ENCODE measurements at places on chromosomes 1 and 21.

DNA sequence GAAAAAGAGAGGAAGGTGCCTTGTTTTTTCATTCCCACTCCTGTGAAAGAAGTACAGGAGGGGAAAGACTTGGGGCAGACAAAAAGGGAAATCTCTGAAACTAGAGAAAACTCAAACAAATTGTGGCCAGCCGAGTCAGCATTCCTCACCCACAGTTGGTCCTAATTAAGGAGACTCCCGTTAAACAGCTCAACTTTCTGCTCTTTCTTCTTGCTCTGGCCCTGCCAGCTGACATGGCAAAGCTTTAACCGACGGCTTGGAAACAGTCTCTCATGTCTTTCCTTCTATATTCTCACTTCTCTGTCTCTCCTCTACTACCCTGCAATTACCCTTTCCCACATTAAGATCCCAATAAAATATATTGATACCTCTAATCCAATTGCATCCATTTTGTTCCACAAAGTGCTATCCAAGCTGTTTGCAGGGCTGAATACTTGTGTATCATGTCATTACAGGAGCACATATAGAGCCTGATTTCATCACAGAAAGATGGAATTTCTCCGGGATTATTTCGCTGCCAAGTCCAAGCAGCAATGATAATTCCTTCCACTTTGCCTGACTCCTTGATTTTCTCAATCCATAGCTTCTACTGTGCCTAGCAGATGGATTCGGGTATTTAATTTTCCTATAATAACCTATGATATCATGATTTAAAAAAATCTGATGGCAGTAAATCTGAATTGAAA is 65.4 kb upstream of the IPO9 start:
- no peak for DNase-seq

- no peak for DNase-seq
Measured at GRCh38 chr1:99551812-99552614, 93.9 kb upstream of the PALMD start.

GRCh38 chr1:101713760-101714159 is 283.0 kb downstream of the OLFM3 start:
- no peak for DNase-seq

GRCh38 chr1:183598386-183598785 is 8.1 kb upstream of the NCF2 start:
- DNase-seq: no peak

DNA sequence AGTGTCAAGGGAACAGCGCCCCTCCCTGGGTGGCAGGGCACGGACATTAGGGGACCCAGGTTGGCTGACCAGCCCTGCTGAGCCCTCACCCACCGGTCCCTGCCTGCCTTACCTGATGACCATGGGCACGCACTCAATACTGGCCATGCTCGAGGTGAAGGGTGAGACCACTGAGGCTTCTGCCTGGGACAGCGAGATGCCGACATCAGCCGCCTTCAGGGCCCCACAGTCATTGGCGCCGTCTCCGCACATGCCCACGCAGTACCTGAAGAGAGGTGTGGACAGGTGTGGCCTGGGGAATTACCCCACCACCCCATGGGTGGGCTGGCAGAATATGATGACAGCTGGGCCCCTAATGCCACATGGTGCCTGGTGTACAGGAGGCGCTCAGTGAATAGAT is 7.8 kb upstream of the MFAP2 start:
- no peak for DNase-seq

Measured in ureter (tissue), 1 donor.